Mesothelial cell of epicardium (in vitro differentiated cells): ENCODE measurements at places on chromosomes 16 and 17. TPM values are rescaled to one million over a fixed set of nuclear protein-coding genes. Genes with fewer than 3 reads are reported as not detected.

HSPB9 gene
- total RNA-seq = 0.18 TPM in 1 of 3 replicates, not detected in the others

TMEM238L gene
- total RNA-seq = not detected in 3 replicates

CASKIN1 gene
- 8.9 to 9.8 TPM (median 9.8 TPM) in 3 replicates for total RNA-seq

DVL2 gene
- 87.3 to 96.1 TPM (median 94.0 TPM) in 3 replicates for total RNA-seq

JPT2 gene
- 72.9 to 78.3 TPM (median 73.9 TPM) in 3 replicates for total RNA-seq

TMC5 gene
- total RNA-seq = 1.4 to 2.2 TPM (median 1.6 TPM) in 3 replicates

KRT40 gene
- total RNA-seq = 0.16 TPM in 1 of 3 replicates, not detected in the others

XAF1 gene
- total RNA-seq = 4.5 to 8.1 TPM (median 5.1 TPM) in 3 replicates

TEX14 gene
- 0.20 to 0.43 TPM (median 0.34 TPM) in 3 replicates for total RNA-seq
